ENCODE measurements at places on chromosomes 5 and 9.

DNA sequence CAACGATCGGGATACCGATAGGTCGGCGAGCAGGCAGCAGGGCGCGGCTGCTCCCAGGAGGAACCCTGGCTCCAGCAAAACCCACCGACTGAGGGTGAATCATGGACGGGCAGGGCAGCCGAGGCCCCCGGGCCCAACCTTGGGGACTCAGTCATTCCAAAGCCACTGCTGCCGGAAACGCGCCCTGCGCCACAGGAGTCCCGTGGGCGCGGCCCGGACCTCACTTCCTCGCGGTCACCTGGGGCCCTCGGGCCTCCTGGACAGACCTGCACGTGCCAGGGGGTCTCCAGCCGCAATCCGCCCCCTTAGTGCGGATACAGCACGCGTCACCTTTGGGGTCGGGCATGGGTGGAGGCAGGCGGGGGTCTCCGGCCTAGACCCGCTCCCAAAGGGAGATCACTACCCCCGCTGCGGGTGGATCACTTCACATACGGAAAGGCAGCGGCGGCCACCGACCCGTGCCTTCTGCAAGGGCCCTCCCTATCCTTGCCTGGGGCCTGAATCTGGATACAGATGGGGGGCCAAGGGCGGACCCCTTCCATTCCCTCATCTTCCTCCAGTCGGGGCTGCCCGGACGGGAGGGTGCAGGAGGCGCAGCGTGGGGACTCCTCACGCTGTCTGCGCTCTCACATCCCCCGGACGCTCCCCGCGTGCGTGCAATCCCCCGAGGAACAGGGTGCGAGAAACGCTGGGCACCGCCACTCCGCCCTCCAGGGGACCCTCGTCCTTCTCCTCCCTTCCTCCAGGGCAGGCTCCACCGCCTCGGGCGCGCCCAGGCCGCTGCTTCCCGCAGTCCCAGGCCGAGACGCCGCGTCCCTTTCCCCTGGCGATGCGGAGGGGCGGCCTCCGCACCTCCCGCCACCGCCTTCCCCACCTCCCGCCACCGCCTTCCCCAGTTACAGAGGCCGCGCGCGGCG is 586 bp downstream of the TXN start:
- DNase-seq = peak; percentile 29

GRCh38 chr5:74112372-74113195 is 486.6 kb downstream of the ARHGEF28 start:
- DNase-seq = no peak

- no peak for DNase-seq
Measured at GRCh38 chr5:90545511-90545910, 13.1 kb upstream of the ADGRV1 start.

GRCh38 chr9:116549061-116549664 is 137.9 kb upstream of the TRIM32 start:
- peak; percentile 93 for DNase-seq

- DNase-seq = no peak
Measured at GRCh38 chr9:89839449-89839848, 234.6 kb downstream of the GADD45G start.
